ENCODE measurements at places on chromosomes 7 and 10.

- no peak for DNase-seq
Measured at GRCh38 chr10:13913897-13914296, 327.1 kb downstream of the PRPF18 start.

- no peak for DNase-seq
Measured at GRCh38 chr7:81925530-81925929, 155.7 kb upstream of the HGF start.

DNA sequence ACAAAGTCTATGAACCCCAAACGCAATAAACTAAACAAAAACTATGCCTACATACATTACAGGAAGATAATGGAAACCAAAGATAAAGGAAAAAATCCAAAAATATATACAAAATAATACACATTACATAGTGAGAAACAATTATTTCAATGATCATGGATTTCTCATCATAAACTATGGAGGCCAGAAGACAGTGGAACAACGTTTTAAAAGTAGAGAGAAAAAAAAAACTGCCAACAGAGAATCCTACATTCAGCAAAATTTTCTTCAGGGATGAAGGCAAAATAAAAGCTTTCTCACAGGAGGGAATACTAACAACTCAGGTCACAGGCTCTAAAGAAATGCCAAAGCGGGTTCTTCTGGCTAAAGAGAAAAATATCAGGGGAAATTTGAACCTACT, 42.9 kb upstream of the FAM13C start:
- no peak for DNase-seq

GRCh38 chr10:3469639-3470020, 297.0 kb upstream of the PITRM1 start:
- DNase-seq, result no peak

DNA sequence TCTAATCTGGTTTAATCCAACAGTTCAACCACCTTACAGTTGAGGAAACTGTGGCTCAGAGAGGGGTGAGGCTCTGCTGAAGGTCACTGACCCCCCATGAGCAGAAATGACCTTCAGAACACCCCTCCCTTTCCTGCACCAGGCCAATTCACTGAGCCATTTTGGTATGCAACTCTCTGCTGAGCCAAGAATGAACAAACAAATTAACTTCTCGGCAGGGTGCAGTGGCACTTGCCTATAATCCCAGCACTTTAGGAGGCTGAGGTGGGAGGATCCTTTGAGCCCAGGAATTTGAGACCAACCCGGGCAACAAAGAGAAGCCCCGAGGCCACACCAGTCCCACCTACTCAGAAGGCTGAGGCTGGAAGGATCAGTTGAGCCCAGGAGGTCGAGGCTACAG, 29.8 kb downstream of the PDGFA start:
- no peak for DNase-seq

GRCh38 chr7:35038354-35038753, 1.1 kb upstream of the DPY19L1 start:
- DNase-seq, result no peak

- DNase-seq, result no peak
Measured at GRCh38 chr7:28018446-28018845, 162.1 kb downstream of the JAZF1 start.

DNA sequence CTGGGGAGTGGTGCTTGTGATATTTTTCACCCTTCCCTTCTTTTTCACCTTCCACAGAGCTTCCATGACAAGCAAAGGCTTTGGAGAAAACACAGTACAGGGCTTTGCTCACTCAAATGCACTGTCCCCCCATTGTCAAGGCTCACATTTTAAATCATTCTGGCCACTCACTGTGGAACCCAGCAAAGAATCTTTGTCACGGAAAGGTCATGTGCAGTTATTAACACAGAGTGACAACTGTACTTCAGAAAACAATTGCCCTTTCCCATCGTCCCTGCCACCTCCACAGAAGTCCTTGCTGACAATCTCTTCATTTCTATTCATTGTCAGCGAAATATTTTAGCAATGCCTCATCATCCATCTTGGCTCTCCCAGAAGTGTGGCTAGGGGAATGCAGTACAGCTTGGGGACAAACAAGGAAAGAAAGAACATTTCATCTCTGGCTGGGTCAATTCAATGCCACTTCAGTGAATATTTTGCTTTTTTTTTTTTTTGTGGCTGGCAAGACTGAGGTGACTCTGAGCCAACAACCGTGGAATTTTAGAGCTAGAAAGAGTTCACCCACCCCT, 851.0 kb downstream of the KCNMA1 start:
- DNase-seq, result no peak

DNA sequence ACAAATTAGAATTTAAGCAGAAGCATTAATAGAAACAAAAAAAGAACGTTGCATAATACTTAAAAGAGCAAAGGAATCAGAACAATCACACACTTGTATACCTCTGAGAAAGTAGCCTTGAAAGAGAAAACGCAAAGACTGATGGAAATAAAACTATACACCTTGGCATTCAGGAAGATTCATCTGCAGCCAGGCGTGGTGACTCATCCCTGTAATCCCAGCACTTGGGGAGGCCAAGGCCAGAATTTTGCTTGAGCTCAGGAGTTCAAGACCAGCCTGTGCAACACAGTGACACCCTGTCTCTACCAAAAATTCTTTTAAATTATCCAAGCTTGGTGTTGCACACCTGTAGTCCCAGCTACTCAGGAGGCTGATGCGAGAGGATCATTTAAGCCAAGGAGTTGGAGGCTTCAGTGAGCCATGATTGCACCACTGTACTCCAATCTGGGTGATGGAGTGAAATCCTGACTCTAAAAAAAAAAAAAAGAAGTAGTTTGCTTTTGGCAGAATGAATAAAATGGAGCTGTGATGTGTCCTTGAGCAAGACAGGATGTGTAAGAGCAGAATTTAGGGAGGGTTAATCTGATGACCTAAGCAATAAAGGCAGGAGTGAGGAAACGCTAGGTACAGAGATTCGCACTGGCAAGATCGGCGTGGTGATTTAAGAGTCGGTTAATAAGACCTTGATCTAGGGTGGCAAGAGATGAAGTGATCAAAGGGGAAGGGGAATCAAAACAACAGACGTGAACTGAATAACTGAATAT, 75.8 kb upstream of the NRP1 start:
- no peak for DNase-seq

GRCh38 chr7:41796331-41796730, 93.4 kb upstream of the INHBA start:
- no peak for DNase-seq

GRCh38 chr10:21052709-21053104, 155.6 kb upstream of the NEBL start:
- no peak for DNase-seq

GRCh38 chr10:1664333-1664964, 72.9 kb downstream of the ADARB2 start:
- no peak for DNase-seq

GRCh38 chr10:101644002-101644401, 51.0 kb downstream of the FBXW4 start:
- no peak for DNase-seq

DNA sequence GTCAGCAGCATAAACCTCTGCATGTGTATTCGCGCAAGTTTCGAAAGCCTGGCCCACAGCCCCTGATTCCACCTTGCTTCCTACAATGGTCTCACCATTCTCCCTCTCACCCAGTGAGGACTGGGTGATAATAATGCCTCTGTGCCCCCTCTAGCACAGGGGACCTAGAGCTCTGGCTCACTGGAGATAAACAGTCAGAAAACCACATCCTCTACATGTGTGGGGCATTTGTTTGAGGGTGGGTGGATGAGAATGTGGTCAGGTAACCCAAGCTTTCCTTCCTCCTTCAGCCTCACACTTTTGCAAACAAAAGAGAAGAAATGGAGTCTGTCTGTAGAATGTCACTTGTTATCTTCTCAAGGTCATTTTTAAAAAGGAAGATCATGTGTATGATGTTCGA, 373.5 kb downstream of the KCNMA1 start:
- no peak for DNase-seq

GRCh38 chr7:33155811-33156210, 26.4 kb downstream of the BBS9 start:
- no peak for DNase-seq

GRCh38 chr7:143416565-143417149, 8.0 kb upstream of the EPHA1 start:
- no peak for DNase-seq

DNA sequence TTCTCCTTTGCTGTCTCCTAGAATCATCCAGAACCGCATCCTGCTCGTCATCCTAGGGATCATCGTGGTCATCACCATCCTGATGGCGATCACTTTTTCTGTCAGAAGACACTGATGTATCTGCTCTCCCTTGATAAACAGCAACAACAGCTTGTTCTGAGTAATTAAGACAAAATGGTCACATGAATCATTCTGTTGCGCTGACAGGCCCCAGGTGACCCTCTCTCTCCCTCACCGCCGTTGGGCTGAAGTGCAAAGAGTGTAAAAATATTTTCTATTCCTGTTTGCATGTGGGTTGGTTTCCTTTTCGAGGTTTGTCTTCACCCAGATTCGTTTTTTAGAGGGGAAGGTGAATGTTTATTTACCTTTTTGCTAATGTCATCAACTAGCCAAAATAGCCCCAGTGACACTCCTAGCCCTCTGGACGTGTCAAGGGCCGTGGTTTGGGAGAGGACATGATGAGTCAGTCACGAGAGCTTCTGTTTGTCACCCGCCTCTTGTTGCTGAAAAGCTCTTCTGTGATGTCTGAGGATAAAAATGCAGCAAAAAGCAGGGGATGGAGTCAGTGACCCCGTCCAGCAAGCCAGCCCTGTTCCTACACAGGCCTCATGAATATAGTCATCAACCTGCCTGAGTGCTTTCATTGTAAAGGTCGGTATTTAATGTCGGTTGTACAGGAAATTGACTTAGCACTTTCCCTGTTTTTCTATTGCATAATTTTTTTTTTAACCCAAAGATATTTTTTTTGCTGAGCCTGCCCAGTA, 134.6 kb upstream of the TCF7L2 start:
- no peak for DNase-seq

GRCh38 chr10:8840356-8840755, 785.9 kb downstream of the GATA3 start:
- no peak for DNase-seq

DNA sequence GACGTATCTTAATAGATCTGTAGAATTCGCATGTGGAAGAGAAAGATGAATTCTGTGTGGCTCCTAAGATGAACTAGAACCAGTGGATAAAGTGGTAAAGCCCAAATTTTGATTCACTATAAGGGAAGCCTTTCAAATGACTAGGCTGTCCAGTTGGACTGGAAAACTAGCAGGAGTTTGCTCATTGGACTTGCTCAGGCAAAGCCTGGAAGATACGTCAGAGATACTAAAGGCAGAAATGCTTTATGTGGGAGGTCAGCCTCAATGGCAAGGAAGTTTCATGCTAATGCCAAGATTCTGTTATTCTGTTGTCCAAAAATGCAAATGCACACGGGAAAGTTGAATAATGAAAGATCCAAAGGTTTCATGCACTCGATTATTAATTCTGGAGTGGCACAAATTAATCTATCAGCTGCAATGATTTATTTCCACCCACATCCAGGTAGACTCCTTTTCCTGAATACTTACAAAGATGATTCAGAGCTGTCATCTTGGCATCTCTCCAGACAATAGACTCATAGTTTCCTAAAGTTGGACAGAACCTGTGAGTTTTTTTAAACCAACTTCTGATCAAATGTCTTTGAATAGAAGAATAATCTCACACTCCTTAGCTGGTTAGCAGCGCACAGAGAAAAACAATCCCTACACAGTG, 20.5 kb upstream of the PPP1R3C start:
- DNase-seq, result no peak

DNA sequence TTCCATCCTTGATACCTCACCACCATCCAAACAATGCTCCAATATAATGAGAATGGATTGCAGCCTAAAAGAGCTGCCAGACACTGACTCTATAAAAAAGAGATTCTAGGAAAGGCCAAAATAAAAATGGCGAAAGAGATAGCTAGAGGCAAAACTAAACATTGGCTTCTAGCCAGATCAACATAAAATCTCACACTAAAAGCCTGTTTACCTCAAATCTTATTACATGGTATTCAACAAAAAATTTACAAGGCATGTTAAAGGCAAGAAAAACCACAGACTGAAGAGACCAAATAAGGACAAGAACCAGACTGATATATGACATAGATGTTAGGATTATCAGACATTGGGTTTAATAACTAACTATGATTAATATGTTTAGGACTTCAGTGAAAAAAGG, 1127.0 kb downstream of the DNAJB9 start:
- DNase-seq, result no peak

- no peak for DNase-seq
Measured at GRCh38 chr10:85648279-85648754, 718.3 kb downstream of the GRID1 start.

GRCh38 chr7:55288070-55288824, 76.9 kb upstream of the LANCL2 start:
- no peak for DNase-seq

DNA sequence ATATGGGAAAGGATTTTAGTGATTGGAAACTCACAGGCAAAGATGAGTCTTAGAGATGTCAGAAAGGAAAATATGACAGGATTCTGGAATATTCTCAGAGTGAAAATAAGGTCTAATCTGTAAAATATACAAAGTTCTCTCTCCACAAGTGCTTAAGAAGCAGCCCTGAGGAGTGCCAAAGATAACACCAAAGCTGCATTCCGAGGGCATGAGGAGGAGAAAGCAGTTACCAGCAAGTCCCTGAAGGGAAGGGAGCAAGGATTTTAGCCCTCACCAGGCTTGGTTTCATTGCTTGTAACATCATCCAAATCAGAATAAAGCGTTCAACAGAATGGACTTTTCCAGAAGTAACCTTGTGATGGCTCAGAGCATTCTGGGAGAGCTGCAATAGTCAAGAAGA, 31.4 kb upstream of the DLX6 start:
- no peak for DNase-seq

- no peak for DNase-seq
Measured at GRCh38 chr10:653991-654646, 35.3 kb downstream of the DIP2C start.

DNA sequence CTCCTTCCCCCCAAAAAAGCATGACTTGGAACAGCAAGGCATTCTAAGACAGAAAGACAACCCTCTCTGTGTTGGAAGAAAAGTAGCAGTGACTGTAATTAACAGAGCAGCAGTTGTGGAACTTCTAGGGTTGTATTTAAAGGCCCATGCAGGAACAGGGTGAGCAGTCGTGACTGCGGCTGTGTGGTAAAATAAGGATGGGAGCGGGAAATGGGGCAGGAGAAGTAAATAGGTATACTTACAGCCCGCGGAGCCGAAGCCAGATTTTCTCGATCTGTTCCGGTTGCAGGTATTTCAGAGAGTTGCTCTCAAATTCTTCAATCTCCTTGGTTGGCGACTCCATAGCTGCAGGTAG, 179 bp downstream of the PDE1C start:
- no peak for DNase-seq

DNA sequence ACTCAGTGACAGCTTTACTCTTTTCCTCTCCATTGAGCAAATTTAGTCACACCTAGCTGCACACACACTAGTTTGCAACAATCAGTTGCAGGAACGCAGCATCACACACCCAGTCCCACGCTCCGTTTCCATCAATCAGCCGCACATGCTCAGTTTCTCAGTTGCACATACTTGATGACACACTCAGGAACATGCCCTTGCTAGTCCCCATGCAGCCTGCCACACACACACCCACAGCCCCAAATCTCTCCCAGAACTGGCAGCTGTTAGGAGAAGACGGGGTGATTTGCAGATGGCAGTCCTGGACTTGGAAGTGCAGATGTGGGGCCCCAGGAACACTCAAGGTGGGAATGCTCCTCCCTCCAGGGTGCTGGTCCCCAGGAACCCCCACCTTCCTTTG, 7.7 kb downstream of the LBX1 start:
- DNase-seq, result no peak
